ENCODE measurements at places on chromosomes 1 and 21.

DNA sequence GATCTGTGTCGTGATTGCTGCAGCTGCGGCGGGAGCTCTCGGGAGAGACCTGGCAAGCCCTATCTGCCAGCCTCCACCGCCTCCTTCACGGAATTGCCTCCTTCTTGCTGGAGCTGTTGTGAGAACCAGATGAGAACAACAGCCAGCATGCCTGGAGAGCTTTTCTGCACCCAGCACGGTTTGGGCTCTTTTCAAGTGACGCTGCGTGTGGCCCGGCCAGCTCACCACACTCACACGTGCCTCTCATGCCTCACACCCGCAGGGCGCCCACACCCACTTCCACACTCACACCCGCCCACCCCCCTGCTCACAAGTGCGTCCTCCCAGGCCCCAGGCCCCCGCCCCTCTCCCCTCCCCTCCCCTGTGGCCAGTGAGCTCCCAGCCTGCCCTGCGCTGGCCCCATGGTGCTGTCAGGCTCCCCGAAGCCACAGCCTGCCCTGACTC, 135.7 kb upstream of the RUNX3 start:
- DNase-seq, result no peak

DNA sequence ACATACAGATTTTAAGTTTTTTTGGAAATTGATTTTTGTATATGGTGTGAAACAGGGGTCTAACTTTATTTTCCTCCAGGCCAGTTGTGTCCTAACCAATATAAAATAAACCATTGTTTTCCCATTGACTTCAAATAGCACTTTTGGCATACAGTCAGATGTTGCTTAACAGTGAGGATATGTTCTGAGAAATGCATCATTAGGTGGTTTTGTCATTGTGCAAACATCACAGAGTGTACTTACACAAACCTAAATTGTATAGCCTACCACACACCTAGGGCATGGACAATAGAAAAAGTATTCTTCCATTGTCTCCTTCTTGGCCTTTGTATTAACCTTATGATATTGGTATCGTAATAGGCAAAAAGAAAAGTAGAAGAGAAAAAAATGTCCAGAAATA, 37.4 kb upstream of the DISP1 start:
- DNase-seq, result no peak

GRCh38 chr1:214310010-214310409, 29.1 kb downstream of the SMYD2 start:
- DNase-seq, result no peak

- no peak for DNase-seq
Measured at GRCh38 chr1:239810061-239810481, 281.6 kb upstream of the FMN2 start.

- DNase-seq, result no peak
Measured at GRCh38 chr1:29470087-29470787, 233.9 kb downstream of the PTPRU start.

Data from T follicular helper cell (primary cell).